ENCODE measurements at places on chromosomes 3 and 15. TPM values are rescaled to one million over a fixed set of nuclear protein-coding genes. Genes with fewer than 3 reads are reported as not detected.

Gene RUVBL1
- 31.6 TPM for total RNA-seq

Gene ACP3
- total RNA-seq, result not detected

GRCh38 chr15:70401709-70402108 is 304.0 kb upstream of the TLE3 start:
- peaks cover 10% of the 10 kb centered on the region for H3K27me3 ChIP-seq
- no peaks in the 10 kb centered on the region for H3K4me1 ChIP-seq
- no peak overlapping the region for H3K4me3 ChIP-seq
- H3K36me3 ChIP-seq, result no peaks in the 10 kb centered on the region
- no peak for DNase-seq

DNA sequence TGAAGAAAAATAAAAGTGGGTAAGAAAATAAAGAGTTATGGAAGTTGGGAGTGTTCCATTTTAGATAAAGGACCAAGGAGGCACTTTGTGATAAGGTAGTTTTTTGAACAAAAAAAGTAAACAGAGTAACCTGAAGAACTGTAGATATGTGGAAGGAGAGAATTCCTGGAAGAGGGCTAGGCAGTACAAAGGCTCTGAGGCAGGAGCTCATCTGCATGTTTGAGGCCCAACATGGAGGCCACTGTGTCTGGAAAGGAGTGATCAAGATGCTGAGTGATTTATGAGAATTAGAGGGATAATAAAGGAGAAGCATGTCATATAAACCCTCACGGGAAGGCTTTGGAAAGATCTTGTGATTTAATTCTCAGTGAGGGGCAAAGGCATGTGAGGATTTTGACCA is 126.5 kb downstream of the DTWD1 start:
- H3K4me3 ChIP-seq, result no peak overlapping the region
- no peak overlapping the region for H3K27ac ChIP-seq
- no peaks in the 10 kb centered on the region for H3K4me1 ChIP-seq
- no peaks in the 10 kb centered on the region for H3K36me3 ChIP-seq
- DNase-seq, result no peak

Gene ZIC4
- not detected for total RNA-seq
